Suppressor macrophage treated with lipopolysaccharide for 4 hours (primary cell): ENCODE measurements at places on chromosomes 2 and 18.

GRCh38 chr18:24660956-24661355, 200.5 kb downstream of the HRH4 start:
- DNase-seq, result peak; percentile 13

DNA sequence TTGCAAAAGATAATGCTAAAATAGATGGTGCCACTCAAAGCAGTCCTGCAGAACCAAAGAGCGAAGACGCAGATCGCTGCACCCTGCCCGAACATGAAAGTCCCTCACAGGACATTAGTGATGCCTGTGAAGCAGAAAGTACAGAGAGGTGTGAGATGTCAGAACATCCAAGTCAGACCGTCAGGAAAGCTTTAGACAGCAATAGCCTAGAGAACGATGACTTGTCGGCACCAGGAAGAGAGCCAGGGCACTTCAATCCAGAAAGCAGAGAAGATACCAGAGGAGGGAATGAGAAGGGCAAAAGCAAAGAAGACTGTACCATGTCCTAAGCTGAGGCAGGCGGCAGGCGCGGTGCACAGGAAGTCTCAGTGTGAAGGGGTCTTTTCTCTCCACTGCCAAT, 34.8 kb upstream of the RBM44 start:
- DNase-seq, result no peak

GRCh38 chr18:641224-641623, 16.2 kb upstream of the TYMS start:
- no peak for DNase-seq

DNA sequence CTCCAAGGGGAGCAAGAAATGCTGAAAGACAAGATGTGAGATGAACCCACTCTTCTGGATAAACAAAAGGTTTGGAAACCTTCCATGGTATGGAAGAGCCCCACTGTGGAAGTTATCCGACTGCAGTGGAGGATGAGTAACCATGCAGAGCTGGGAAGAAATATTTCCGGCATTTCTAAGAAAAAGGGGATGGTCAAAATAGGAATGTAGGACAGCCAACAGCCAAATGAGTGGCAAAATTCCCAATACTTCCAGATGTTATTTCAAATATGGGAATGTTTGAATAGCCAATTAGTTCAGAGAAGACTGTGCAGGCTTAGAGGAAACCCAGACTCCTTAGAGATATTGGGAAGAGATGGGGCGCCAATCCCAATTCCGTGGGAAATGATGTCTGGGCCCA, 246.8 kb downstream of the RAD51AP2 start:
- no peak for DNase-seq

- no peak for DNase-seq
Observed at GRCh38 chr2:171794918-171795317, 99.1 kb downstream of the SLC25A12 start.

- no peak for DNase-seq
Observed at GRCh38 chr18:60007661-60008060, 107.9 kb downstream of the PMAIP1 start.

GRCh38 chr2:239278361-239278760, 122.5 kb downstream of the HDAC4 start:
- DNase-seq, result no peak

DNA sequence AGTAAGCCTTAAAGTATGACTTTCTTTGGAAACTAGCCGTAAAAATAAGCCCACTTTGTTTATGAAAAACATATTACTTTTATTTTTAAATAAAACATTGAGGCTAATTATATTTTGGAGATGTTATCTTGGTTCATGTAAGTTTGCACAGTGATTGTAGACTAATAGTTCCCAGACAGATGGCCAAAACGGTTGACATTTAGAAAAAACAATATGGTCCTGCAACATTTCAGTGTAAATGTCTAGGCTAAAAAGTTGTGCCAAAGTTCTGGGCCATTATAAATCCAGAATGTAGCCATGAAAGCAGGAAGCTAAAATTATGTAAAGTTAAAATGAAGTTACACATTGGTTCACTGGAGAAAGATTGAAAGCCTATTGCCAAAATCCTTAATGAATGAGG, 43.6 kb downstream of the SLC5A7 start:
- no peak for DNase-seq

GRCh38 chr18:76565238-76566173, 70.5 kb upstream of the ZNF516 start:
- DNase-seq, result peak; percentile 94

DNA sequence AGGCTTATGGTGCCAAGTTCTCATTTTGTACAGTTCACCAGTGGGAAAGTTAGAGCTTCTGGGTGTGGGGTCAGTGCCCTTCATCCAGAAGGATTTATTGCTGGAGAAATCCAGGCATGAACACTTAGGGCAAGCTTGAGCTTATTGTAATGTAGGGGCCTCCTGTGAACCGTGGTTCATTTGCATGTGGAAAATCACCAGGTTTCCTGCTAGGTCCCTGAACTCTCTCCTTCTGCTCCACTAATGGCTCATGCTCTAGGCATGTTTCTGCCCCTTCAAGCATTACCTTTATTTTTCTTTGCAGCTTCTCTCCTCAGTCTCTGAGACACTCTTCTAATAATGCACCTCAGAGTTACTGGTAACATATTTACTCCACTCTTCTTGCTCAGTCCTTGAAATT, 79.3 kb upstream of the FAM98A start:
- no peak for DNase-seq

DNA sequence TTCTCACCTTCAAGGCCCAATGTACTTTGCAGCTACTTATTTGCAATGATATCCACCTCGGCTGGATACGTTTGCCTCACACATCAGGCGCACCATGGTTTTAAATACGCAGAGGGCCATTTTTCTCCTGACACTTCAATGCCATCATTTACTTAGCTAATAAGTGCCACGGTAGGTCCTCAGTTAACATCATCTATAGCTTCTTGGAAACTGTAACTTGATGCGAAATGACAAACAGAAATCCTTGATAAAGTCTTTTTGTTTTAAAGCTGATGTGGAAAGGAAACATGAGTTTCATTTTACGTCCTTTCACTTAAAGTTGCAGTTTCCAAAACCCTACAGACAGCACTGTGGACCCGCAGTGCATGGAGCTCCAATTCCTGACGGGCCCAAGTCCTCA, 37.1 kb downstream of the ZNF516 start:
- no peak for DNase-seq

GRCh38 chr2:218079943-218080913, 11.2 kb downstream of the RUFY4 start:
- no peak for DNase-seq

- DNase-seq, result peak; percentile 44
Observed at GRCh38 chr2:207258263-207258991, 92.7 kb upstream of the KLF7 start.

DNA sequence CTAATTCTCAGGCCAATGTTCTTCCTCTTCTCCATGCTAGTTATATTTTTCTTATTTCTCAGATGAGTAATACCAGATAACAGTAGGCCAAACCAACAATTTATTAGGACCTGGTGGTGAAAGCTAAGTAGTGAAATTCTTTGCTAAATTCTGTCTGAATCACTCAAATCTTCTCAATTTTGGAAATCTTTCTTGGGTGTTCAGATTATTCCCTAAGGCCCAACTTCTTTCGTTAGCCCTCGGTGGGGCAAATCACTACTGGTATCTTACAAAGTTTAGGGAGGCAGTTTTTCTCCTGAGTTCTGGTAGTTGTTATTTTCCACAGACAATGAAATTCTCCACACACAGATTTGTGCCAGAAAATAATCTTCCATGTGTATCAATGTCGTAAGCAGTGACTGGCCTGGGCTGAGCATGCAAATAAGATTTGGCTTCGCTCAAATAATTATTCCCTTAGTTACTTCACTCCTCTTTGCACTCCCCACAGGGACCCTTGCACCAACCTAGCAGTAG, 443.5 kb upstream of the SLC14A2 start:
- DNase-seq, result peak; percentile 6

- no peak for DNase-seq
Observed at GRCh38 chr18:10727477-10727876, 201.7 kb downstream of the NAPG start.

GRCh38 chr2:81981585-81981984, 1677.0 kb upstream of the LRRTM1 start:
- DNase-seq, result no peak
